Fibroblast of skin of right biceps (primary cell): ENCODE measurements at places on chromosomes 5 and 9.

DNA sequence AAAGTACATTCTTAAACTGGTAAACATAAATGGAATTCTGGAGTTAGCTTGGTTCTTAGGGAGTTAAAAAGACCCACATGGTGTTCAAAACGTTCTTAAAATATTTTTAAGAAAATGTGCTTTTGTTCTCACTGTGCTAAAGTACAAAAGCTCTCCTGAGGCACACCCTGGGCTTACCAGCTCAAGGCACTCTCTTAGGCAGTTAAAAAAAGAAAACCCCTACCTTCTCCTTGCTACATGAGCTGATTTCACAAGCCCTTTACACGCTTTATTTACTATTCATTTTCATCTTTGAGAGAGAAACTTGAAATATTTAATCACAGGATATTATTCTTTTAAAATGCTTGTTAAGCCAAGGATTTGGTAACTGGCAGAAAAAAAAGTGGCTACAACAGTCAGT is 723.3 kb upstream of the GRAMD2B start:
- DNase-seq: no peak

GRCh38 chr5:132134384-132134783 is 60.8 kb downstream of the CSF2 start:
- peak; percentile 23 for DNase-seq

DNA sequence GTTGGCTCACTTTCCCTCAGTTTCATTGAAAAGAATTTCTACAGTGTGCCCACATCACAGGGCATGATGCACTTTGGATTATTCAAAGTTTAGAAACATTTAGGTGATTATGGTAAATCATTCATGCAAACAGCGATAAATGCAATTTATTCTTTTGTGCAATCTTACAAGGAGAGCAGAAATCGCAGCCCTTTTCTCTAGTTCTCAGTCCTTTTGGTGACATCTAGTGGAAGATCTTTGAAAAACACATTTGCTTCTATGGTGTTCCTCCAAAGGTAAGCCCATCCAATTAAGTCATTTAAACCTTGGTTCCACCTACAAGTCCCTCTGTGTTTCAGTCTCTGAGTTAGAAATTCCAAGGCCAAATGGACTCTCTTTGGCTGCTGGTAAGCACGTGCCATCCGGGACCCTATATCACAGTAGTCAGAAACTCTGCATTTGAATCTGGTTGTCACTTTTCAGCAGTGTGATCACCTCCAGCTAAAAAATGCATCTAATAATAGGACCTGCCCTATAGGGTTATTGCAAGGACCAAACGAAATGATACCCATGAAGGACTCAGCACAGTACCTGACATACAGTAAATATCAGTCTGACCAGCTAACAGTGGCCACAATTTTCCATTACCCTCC is 66.4 kb downstream of the MACROH2A1 start:
- DNase-seq: peak; percentile 64

GRCh38 chr9:126793686-126794417 is 11.0 kb upstream of the ZBTB43 start:
- DNase-seq: no peak

DNA sequence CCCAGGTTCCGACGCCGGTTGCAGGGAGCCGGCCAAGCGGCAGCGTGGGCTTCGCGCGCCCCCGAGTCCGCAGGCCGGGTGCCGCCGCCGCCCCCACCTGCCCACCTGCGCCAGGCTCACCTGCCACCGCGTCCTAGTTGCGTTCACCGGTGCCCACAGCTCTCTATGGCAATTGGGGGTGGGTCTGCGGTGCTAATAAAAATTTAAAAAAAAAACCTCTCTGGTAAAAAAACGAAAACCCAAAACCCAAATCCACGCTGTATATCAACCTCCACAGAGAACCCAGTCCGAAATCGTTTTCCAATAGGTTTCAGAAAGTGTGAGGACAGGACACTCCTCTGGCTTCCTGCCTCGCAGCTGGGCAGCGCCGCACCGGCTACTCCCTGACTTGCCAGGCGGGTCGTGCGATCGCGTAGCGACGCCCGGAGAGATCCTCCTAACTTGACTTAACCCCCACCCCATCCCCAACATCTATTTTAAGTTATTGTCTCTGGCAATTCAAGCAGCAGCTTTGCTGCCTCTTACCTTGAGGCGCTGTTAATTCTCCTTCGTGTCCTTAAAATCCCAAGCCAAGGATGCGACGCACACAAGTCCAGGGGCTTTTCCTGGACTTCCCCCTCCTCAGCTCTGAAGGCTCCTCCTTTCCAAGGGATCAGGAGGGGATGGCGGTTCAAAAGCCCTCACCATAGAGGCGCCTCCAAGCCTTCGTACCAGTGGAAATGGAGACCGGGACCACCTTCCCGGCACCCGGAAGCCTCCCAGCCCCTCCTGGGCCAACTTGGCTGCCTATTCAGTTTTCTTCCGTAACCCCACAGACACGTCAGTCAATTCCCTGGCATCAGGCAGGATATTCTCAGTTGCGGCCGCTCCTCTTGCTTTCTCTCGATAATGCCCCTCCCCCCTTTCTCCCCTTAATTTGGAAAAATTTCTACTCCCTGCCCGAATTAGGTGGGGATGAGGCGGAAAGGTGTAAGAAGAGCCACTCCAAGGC is 1639.4 kb upstream of the C9orf72 start:
- DNase-seq: no peak

DNA sequence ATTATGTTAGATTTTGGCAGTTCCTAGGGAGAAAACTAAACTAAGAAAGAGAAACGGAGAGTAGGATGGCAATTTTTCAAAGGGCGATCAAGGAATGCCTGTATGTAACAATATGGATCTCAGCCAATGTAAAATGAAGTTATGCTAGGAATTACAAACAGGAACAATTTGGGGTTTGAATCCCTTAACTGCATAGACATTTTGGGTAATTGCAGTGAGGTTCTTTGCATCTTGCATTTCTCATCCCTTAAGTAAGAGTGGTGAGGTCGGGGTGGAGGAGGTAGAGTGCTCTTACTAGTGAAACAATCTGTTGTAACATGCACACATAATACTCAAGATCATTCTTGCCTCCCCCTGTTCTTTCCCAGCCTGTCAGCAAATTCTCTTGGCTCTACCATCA is 137.6 kb downstream of the NPR3 start:
- DNase-seq: peak; percentile 71

GRCh38 chr9:16125629-16126028 is 572.8 kb downstream of the CCDC171 start:
- peak; percentile 55 for DNase-seq

GRCh38 chr9:137311986-137312851 is 10.1 kb upstream of the NRARP start:
- no peak for DNase-seq

DNA sequence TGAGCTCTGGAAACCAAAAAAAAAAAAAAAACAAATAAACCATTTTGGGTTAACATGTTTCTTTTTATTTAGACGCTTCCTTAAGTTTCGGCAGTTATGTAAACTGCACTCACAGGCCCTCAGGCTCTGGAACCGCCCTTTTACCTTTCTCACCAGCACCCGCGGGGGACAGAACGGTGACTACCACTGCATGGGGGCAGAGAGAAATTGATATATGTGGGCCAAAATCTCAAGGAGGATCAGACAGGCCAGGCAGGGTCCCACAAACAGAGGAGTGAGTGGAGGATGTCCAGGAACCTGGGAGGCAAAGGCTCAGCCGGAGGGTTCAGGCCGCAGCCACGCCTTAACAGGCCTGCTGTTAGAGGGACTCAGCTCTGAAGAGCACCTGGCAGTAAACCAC is 54.4 kb downstream of the IRX2 start:
- DNase-seq: no peak

DNA sequence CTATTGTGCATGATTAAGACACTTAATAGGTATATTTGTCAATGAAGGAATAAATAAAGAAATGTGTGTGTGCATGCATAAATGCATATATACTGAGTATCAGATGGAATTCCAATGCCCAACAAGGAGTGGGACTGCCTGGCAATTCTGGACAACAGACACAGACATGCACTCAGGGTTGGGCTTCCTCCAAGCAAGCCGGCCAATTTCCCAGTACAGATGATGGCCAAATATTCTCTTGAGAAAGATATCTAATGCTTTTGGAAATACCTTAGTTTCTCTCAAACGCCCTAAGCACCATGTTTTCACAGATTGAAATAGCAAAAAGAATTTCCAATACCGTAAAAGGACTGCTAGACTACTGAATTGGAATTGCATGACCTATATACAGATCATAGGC is 11.1 kb downstream of the FTMT start:
- no peak for DNase-seq

DNA sequence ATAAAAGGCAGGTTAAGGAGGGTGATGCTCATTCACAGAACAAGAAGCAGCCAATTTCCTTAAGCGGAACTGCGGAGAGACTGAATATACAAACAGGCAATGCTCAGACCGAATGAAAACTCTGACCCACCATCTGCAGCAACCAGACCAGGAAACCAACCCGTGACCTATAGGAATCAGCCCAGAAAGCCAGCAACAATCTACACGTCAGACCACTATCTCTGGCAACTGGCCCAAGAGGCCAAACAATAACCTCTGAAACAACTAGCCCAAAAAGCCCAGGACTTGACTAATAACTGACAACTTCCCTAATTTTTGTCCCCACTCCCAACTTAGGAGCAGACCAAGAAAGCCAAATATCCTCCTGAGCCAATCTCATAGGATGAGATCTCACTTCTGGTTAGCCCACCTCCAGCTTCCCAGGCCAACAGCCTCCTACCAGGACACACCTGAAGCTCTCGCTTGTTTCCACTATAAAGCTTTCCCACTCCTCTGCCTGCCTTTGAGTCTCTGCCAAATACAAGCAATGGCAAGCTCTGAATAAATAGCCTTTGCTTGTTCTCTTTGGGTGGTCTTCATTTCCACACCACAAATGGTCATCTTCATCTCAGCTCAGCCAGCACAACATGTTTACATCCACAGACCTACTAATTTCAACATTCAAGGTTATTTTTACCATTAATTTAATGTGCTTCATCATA is 168.5 kb downstream of the HSD17B3 start:
- DNase-seq: no peak

GRCh38 chr9:90974016-90974415 is 172.4 kb downstream of the SYK start:
- peak; percentile 81 for DNase-seq

- peak; percentile 82 for DNase-seq
Measured at GRCh38 chr5:35924950-35925722, 13.3 kb downstream of the CAPSL start.

DNA sequence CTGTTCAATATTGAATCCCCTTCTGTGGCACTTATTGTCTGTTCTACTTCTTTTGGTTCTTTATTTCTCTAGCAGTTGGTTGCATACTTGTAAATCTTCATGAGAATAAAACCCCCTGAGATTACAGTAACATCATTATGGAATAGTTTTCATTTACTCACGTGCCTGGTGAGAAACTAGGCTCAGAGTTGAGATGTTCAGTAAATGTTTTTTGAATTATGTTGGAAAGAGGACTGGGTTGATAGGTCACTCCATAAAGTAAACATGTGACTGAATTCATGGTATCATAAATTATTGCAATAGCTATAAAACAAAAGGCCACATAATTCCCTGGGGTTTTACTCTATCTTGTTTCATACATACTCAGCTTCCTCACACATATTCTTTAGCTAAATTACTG is 174.2 kb upstream of the C9orf72 start:
- DNase-seq: no peak

- DNase-seq: no peak
Measured at GRCh38 chr5:32831624-32832023, 120.5 kb downstream of the NPR3 start.

DNA sequence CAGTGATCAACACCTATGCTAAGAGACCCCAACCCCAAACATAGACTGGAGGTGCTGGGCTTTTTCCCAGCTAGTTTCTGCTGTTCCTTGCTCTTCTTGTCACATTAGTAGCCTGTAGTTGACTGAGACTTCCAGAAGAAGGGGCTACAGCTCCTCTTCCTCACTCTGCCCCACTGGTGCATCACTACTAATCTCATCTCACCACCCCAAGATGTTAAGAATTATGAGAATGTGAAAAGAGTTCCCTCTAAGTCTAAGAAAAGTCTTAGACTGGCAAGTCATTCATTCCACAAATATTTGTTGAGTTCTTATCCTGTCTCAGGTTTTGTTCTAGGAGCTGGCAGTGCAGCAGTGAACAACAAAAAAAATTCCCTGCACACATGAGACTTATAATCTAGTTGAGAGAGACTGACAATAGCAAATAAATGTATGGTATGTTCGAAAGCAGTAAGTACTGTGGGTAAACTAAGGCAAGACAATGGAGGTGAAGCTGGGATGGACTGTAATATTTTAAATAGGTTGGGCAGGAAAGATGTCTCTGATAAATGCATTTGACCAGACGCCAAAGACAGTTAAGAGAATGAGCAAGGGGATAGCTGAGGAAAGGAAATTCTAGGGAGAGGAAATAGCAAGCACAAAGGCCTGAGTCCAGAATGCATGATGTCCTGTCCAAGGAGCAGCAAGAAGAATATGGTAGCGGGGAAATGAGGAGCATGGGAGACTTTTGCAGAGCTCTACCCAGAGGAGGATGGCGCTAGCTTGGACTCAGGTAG is 92.3 kb downstream of the PTCD2 start:
- peak; percentile 85 for DNase-seq

GRCh38 chr5:171975877-171976667 is 30.4 kb downstream of the FBXW11 start:
- no peak for DNase-seq

DNA sequence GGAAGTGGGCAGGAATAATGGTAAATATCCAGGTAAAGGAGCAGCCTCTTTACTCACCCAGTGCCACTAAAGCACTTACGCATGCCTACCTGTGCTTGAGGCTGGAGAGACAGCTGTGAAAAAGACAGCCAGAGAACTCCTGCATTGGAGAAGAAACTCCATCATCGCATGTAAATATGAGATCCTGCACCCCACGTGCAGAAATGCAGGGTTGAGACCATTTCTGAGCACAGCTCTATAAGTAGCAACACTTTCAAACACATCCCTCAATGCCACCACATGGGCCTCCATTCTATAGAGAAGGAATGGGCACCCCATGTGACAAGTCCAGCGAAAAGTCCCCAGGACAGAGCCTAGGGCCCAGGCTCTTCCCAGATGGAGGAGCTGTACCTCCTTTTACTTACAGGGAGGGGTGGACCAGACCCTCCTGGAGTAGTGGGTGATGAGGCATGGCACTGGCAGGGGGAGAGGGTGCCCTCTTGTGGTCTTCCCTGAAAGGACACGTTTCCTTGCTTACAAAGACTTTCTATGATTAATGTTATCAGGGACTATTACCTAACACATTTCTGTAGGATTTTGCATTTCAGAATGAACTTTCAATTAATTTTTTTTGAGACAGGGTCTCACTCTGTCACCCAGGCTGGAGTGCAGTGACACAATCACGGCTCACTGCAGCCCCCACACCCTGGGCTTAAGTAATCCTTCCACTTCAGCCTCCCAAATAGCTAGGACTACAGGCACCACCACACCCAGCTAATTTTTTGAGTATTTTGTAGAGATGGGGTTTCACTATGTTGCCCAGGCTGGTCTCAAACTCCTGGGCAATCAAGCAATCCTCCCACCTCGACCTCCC is 55.3 kb upstream of the IL17B start:
- peak; percentile 88 for DNase-seq

DNA sequence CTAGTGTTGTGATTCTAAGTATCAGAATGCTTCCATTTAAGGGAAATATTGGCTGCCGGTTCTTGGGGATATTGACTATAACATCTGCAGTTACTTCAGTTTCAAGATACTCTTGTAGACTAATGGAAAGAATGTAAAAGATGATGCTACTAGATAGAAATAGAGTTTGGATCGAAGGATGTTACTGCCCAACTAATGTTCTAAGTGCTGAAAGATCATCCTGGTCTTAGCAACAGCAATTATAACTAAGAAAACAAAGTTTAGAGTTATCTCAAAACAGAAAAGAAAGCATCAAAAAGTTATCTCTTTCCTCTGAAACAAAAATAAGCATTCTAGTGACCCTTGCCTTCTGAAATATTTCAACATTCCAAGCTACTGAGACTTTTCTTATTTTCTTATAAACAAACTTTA is 49.9 kb downstream of the ITGA1 start:
- no peak for DNase-seq
